CD4-positive, alpha-beta T cell treated with Interferon alpha-2 for 1 hour (primary cell): ENCODE measurements at places on chromosomes 16 and 17.

DNA sequence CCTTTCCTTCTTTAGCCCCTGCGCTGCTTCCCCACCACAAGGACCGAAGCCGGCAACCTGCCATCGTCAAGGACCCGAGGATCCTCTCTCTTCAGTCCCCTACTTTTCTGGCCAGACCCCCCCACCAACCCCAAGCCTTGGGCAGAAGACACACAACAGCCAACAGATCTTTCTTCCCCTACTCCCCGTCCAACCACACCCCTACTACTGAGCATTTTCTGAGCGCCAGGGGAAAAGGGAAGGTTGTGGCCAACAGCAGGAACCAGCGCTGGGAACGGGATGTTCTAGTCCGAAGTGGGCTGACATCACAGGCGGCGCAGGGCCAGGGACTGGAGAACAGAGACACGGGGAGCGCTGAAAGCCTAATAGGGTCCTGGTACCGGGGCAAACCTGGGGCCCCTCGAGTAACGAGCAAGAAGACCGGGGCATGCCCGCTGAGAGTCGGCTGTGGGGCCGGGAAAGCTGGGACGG is 528 bp downstream of the PER1 start:
- DNase-seq: no peak

GRCh38 chr16:8639694-8640093 is 18.2 kb downstream of the METTL22 start:
- no peak for DNase-seq

DNA sequence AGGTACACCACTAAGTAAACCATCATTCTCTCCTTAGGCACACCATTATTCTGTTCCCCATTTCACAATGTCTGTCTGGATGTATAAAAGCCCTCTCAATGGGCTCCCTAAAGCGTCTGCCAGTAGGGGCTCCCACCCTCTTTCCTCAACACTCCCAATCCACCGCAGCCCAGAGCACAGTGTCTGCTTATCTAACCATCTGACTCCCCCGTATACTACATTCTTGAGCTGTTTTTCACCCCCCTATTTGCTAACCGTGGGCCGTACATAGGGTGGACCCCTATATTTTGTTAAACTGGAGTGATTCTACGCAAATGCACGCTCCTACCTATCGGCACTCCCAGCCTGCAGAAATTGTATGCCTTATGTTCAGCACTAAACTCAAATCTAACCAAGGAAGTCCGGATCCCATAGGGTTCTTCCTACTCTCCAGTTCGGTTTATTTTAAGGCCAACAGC is 685 bp upstream of the PSMD3 start:
- no peak for DNase-seq

DNA sequence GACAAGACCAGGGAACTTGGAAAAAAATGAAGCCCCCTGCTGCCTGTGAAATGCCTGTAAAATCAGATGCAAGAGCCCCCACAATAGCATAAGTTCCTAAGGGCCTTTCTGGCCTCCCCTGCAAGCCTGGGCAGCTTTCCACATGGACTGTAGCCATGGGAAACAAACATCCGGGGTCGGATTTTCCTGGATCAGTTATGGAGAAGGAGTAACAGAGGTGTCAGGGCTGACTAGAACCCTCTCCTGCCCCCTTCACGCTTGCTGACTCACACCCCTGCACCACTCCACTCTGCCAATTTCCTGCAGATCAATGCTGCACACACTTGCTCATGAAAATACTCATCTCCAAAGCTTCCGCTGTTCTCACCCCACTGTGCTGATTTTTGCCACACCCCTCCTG is 258.6 kb downstream of the CBLN1 start:
- no peak for DNase-seq

GRCh38 chr17:40345161-40345993 is 19.2 kb downstream of the GJD3 start:
- DNase-seq: no peak

DNA sequence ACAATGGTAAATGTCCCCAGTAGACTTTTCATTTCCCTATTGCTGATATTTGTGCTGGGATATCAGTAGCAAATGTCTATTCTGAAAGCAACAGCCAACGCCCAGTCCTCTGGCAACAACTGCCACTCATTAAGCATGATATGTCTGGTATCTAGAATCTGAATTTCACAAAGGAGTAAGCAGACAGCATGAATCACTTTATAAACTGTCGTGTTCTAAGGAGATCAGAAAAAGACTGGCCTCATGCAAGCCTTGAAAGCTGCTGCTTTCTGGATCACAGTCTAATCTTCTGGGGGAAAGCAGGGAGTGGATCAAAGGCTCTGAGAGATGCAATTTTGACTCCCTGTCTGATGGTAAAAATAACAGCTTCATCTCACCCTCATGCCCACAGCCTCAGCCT is 153.1 kb upstream of the NOG start:
- no peak for DNase-seq
